ENCODE measurements at places on chromosomes 7 and 10.

DNA sequence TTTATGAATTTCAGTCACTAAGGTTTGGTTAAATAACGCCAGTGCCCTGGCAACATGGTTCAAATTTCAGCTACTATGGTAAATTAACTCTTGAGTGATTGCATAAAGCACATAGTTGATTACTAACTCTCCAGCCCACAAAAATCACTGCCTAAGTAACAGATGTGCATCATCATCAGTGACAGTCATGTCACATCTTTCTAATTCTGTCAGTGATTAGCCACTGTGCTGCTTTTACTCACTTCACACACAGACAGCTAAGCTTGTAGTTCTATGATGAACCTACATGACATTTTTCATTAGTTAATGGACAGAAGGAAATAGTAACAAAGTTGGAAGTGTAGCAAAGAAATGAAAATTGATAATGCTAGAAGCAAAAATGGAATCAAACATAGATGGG lies 108.9 kb downstream of the DNAH11 start:
- no peak for DNase-seq
- no peaks in the 10 kb centered on the region for H3K4me1 ChIP-seq
- H3K27me3 ChIP-seq = no peaks in the 10 kb centered on the region
- H3K27ac ChIP-seq = no peak overlapping the region
- H3K36me3 ChIP-seq = no peaks in the 10 kb centered on the region

GRCh38 chr7:139893461-139893860 lies 64.4 kb downstream of the TBXAS1 start:
- no peaks in the 10 kb centered on the region for H3K36me3 ChIP-seq
- H3K27ac ChIP-seq = no peak overlapping the region
- peaks cover 3% of the 10 kb centered on the region for H3K27me3 ChIP-seq
- DNase-seq = no peak
- no peak overlapping the region for H3K4me3 ChIP-seq

DNA sequence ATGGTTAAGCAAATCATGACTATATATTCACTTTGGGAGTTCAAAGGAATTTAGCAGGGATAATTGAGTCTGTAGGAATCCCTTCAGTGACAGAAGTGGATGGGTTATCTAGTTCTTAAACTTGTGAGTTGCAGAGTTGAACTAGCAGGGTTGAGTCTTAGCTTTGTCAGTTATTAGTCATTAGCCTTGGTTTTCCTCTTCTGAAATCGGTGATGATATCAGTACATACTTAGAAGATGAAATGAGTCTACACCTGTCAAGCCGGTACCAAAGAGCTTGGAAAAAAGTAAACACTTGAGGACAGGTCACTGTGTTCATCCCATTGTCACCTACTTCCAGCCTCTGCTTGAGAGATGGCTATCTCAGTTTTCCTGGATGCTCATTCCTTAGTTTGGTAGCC lies 73.5 kb downstream of the BUB3 start:
- H3K4me1 ChIP-seq = no peaks in the 10 kb centered on the region
- H3K36me3 ChIP-seq = no peaks in the 10 kb centered on the region

DNA sequence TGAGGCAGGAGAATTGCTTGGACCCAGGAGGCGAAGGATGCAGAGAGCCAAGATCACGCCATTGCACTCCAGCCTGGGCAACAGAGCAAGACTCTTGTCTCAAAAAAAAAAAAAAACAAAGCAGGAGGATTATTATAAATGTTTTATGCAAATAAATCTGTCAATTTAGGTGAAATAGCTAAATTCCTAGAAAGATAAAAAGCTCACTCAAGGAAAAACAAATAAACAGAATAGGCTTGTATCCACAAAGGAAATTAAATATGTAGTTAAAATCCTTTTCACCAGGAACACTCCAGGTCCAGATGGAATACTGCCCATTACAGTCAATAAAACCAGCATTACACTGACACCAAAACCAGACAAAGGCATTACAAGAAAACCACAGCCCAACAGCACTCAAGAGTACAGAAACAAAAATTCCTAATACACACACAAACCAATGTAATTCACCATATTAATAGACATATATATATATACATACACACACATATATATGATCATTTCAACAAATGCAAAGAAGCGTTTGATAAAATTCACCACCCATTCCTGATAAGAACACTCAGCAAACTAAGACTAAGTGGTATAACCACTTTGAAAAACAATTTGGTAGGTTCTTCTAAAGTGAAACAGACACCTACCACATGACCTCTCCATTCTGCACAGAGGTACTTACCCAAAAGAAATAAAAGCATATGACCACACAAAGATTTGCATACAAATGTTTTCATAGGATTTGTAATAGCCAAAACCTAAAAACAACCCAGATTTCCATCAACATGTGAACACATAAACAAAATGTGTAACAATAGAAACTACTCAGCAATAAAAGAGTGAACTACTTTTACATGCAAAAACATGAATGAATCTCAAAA lies 38.8 kb downstream of the ABI1 start:
- no peak overlapping the region for H3K4me3 ChIP-seq
- DNase-seq = no peak
- no peaks in the 10 kb centered on the region for H3K4me1 ChIP-seq

DNA sequence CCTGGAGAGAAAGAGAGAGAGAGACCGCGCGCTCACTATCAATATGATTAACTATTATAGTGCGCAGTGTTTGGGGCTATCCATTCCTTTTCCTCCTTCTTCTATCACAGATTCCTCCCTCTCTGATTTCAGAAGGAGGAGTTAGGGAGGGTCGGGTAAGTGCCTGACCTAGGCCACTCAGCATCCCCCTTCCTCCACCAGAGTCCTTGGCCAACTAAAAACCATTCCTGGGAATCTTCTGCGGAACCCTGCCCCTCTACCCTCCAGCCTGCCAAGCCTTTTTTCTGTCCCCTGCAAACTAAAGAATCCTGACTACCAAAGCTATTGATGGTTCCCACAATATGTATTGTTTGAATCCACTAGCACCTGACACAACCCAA lies 256.2 kb upstream of the NFE2L3 start:
- peak overlapping the region; percentile 13 for H3K4me3 ChIP-seq
- no peak overlapping the region for H3K27ac ChIP-seq
- no peaks in the 10 kb centered on the region for H3K27me3 ChIP-seq

GRCh38 chr10:58955615-58956014 lies 220.8 kb upstream of the PHYHIPL start:
- H3K36me3 ChIP-seq = no peaks in the 10 kb centered on the region
- DNase-seq = no peak
- no peaks in the 10 kb centered on the region for H3K27me3 ChIP-seq
- H3K27ac ChIP-seq = no peak overlapping the region
- no peak overlapping the region for H3K4me3 ChIP-seq

DNA sequence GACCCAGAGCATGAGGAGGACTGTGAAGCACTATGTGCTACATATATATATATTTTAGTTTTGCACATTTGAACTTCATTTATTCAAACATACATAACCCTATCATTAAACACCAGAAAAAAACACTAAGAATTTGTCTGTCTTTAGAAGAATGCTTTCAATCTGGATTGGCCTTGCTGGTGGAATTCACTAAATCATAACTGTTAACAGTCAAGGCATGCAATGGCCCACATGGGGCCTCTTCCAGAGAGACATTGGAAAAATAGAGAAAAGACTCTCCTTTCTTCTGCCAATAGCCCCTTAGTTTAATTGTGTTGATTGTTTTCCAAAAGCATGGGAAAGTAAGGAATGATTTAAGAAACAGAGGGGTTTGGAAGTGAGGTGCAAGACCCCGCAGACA lies 77.9 kb downstream of the MRPL32 start:
- no peaks in the 10 kb centered on the region for H3K4me1 ChIP-seq
- no peak overlapping the region for H3K4me3 ChIP-seq
- H3K36me3 ChIP-seq = no peaks in the 10 kb centered on the region
- H3K27me3 ChIP-seq = no peaks in the 10 kb centered on the region
- no peak overlapping the region for H3K27ac ChIP-seq

- DNase-seq = no peak
- H3K4me3 ChIP-seq = no peak overlapping the region
- H3K36me3 ChIP-seq = no peaks in the 10 kb centered on the region
- no peaks in the 10 kb centered on the region for H3K27me3 ChIP-seq
Observed at GRCh38 chr7:15204421-15204820, 301.9 kb upstream of the DGKB start.

- no peaks in the 10 kb centered on the region for H3K27me3 ChIP-seq
- H3K36me3 ChIP-seq = peaks cover 8% of the 10 kb centered on the region
- peaks cover 21% of the 10 kb centered on the region for H3K4me1 ChIP-seq
- peak overlapping the region; percentile 63 for H3K4me3 ChIP-seq
- DNase-seq = peak; percentile 85
- peak overlapping the region; percentile 90 for H3K27ac ChIP-seq
Observed at GRCh38 chr10:3786295-3787015, 1.4 kb upstream of the KLF6 start.

GRCh38 chr7:129746857-129747529 lies 135.5 kb downstream of the NRF1 start:
- H3K4me1 ChIP-seq = no peaks in the 10 kb centered on the region
- no peak for DNase-seq
- no peak overlapping the region for H3K27ac ChIP-seq
- no peak overlapping the region for H3K4me3 ChIP-seq

DNA sequence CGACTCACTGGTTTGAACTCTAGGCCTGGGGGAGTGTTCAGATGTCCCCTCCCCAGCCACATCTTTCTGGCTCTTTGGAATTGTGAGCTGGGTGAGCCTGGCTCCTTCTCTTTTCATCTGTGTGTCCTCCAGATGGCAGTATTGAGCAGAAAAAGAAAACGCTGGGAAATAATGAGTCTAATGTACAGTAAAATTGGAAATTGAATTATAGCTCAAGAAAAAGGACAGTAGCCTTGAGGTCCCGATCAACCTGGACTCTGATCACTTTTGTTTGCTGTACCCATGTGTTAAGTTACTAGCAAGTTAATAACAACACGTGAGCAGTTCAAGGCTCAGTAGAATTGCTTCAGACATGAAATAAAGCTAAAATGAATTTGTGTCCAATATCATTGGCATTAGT lies 77.9 kb downstream of the SNX10 start:
- DNase-seq = peak; percentile 57
- peaks cover 4% of the 10 kb centered on the region for H3K4me1 ChIP-seq
- peaks cover 3% of the 10 kb centered on the region for H3K27me3 ChIP-seq
- no peak overlapping the region for H3K4me3 ChIP-seq
- H3K36me3 ChIP-seq = no peaks in the 10 kb centered on the region

GRCh38 chr10:68516766-68517165 lies 10.6 kb downstream of the SLC25A16 start:
- H3K27ac ChIP-seq = peak overlapping the region; percentile 69
- H3K4me3 ChIP-seq = no peak overlapping the region
- peaks cover 11% of the 10 kb centered on the region for H3K4me1 ChIP-seq

GRCh38 chr7:48088559-48089045 lies 463 bp upstream of the UPP1 start:
- H3K27ac ChIP-seq = peak overlapping the region; percentile 98
- peaks cover 6% of the 10 kb centered on the region for H3K36me3 ChIP-seq
- H3K27me3 ChIP-seq = peaks cover 6% of the 10 kb centered on the region
- DNase-seq = peak; percentile 95
- H3K4me1 ChIP-seq = peaks cover 23% of the 10 kb centered on the region
- peak overlapping the region; percentile 50 for H3K4me3 ChIP-seq

DNA sequence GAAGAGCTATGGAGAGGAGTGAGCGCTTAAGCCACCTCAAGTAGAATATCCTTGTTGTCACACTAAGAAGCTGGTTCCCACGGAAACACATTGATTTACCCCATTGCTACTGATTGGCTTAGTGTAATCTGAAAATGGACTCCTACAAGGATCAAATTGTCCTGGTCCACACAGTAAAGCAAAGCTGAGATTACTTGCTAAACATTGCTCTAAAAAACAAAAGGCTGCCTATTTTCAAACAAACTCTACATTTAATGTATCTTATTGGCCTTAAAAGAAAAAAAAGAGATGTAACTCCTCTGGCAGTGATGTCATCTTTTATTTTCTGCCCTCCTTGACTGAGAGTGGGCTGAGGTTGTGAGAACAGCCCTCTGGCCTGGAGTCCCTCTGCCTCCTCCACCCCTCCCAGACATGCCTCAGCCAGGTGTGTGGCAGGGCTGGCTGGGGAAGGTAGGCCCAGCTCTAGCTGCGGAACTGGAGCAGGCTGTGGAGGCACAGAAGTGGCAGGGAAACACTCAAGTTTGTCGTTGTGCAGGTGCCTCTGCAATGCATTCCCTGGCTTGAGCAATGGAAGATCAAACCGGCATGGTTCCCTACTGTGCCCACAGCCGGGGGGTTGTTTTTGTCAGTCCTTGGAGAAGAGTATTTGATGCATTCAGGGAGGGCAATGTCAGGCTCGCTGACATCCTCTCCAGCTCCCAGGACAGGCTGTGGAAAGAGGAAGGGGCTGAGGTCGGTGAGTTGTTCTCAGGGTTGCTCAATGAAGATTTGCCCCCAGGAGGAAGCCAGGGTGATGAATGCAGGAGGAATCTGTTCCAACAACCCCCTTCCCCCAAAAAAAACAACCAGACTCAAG lies 9.1 kb downstream of the KLF6 start:
- H3K27ac ChIP-seq = peak overlapping the region; percentile 14
- peaks cover 13% of the 10 kb centered on the region for H3K4me1 ChIP-seq
- H3K36me3 ChIP-seq = peaks cover 46% of the 10 kb centered on the region
- H3K27me3 ChIP-seq = no peaks in the 10 kb centered on the region
- no peak overlapping the region for H3K4me3 ChIP-seq

- DNase-seq = no peak
- no peak overlapping the region for H3K27ac ChIP-seq
- H3K4me3 ChIP-seq = no peak overlapping the region
- peaks cover 10% of the 10 kb centered on the region for H3K4me1 ChIP-seq
- no peaks in the 10 kb centered on the region for H3K27me3 ChIP-seq
Observed at GRCh38 chr7:30874656-30875302, 36.9 kb upstream of the AQP1 start.

DNA sequence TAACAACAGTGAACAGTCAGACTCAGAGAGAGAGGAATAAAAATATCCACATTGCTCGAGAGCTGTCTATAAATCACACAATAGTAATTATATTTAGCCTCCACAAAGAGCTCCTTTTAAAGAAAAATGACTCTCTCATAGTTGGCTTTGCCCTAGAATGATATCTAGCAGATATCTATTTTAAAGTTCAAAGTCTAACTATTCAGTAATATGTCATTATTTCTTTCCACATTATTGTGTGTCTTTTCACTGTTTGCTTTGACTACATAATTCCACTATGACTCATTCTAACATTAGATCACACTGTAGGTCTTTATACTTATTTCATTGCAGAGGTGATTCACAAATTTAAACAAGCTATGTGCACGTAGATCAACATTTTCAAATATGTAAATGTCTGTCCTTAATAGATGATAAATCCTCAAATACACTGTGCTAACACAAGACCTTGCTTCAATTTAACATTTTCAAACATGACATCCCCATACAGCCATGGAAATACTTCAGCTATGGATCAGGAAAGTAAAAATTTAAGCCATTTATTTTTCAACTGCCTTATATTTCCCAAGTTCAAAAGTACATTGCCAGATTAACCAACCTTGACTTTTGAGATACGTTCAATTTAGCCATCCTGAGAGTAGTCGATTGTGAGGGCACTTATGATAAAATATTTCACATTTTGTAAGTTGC lies 99.9 kb upstream of the AKR1E2 start:
- peak; percentile 75 for DNase-seq
- H3K4me1 ChIP-seq = no peaks in the 10 kb centered on the region
- H3K27me3 ChIP-seq = no peaks in the 10 kb centered on the region
- no peaks in the 10 kb centered on the region for H3K36me3 ChIP-seq

Data from large intestine (tissue), 12 donors.